ENCODE measurements at places on chromosomes 3 and 15.

DNA sequence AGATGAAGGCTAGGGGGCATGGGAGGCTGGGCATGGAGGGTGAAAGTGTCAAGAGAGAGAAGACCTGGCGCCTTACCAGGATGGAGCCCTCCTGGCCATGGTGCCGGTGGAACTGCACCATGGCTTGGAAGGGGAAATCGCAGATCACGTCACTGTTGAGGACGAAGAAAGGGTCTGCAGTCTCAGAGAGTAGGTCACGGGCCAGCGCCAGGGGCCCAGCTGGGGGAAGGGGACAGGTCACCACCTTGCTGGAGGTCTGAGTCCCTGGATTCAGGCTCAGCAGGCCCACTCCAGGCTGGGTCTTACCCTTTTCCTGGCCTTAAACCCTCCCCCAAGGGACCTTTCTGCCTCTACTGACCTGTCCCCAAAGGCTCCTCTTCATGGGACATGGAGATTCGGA lies 855 bp downstream of the GMPPB start:
- DNase-seq: no peak

DNA sequence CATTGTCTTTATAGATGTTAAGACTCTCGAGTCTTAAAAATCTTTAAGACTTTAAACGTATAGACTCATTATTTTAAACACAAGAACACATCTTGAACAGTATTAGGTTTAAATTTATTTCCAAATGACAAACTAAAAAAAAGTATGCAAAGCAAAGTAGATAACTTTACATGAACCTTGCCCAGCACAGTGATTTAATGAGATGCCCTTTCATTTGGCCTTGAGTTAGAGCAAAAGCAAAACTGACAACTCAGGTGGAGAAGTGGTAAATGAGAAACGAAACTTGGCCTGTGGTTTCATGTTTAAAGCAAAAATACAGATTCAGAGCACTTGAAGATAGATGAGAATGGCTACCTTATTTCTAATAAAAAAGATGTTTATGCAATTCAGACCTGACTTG lies 8.6 kb downstream of the GPR15 start:
- DNase-seq: no peak

DNA sequence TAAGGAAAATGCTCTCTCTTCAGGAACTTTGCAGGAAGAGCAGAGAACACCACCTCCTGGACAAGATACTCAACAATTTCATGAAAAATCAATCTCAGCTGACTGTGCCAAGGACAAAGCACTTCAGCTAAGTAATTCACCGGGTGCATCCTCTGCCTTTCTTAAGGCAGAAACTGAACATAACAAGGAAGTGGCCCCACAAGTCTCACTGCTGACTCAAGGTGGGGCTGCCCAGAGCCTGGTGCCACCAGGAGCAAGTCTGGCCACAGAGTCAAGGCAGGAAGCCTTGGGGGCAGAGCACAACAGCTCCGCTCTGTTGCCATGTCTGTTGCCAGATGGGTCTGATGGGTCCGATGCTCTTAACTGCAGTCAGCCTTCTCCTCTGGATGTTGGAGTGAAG lies 200.5 kb downstream of the AKAP13 start:
- no peak for DNase-seq

DNA sequence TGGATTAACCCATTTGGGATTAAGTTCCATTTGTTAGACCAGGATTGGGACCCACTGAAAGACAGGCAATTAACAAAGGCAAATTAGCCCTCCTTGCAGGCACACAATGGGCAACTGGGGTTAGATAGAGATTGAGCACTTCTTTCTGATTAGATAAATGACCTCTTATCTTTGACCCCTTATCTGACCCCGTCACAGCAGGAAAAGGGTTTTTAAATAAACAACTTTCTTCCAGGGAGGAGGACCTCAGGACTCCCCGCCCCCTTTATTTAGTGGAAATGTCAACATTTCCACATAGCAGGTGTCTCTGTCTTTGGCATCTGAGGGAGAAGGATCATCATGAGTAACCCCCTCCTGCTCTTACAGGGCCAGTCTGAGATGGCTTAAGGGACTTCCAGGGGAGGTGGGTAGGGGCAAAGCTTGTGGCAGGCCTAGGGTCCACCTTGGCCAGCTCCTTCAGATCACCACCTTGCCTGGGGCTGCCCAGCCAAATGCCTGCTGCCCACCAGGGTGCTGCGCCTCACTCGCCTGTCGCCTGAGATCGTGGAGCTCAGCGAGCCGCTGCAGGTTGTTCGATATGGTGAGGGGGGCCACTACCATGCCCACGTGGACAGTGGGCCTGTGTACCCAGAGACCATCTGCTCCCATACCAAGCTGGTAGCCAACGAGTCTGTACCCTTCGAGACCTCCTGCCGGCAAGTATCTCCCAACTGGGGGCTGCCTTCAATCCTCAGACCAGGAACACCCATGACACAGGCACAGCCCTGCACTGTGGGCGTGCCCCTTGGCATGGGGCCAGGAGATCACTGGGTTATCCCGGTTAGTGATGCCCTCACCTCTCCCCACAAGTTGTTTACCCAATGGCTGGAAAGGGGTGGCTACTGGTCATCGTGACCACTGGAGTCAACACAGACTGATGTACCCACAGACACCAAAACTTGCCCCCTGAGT lies 2.6 kb upstream of the WDR6 start:
- peak; percentile 21 for DNase-seq

DNA sequence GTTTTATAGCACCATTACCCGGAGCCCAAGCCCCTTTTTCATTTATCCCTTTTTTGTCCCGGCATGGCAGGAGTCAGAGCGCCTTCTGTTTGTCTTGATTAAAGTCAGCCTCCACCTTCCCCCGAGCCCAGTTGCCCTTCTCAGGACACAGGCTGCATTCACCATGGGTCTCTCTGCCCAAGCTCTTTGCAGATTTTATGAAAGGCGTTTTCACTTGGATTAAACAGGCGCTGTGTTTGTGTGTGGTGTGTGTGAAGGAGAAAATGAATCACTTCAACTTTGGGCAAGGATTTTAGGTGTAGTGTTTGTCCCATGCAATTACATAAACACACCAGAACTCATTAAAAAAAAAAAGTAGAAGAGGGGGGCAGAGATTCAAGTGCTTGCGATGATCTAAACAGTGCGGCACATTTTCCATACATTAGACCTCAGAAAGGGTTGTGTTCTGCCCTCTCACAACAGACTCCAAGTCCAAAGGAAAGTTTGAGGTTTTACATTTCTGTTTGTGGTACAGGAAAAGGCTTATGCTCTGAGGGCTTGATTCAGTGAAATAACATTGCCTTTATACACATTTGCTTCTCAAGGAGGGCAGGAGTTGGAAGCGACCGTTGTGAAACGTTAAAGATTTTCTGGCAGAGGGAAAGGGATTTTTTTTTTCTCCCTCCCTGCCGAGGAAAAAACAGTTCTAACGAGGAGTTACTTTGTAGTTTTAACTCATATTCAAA lies 14.5 kb upstream of the IL16 start:
- no peak for DNase-seq

- DNase-seq: no peak
Measured at GRCh38 chr3:10956531-10956930, 36.0 kb upstream of the SLC6A1 start.

GRCh38 chr3:133038089-133038730 lies at the start of gene TMEM108:
TSS of gene TMEM108 (plus strand) at chr3:133038391.
- peak; percentile 91 for DNase-seq

DNA sequence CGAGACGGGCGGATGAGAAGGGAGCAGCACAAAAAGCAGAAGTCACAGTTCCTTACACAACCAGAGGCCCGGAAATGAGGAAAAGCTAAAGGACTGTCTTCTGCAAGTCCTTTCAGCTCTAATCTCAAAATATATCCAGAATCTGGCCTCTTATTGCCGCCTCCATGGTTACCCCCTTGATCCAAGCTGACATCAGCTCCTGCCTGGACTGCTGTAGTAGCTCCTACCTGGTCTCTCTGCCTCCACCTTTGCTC lies 324.0 kb upstream of the ROPN1 start:
- DNase-seq: no peak

DNA sequence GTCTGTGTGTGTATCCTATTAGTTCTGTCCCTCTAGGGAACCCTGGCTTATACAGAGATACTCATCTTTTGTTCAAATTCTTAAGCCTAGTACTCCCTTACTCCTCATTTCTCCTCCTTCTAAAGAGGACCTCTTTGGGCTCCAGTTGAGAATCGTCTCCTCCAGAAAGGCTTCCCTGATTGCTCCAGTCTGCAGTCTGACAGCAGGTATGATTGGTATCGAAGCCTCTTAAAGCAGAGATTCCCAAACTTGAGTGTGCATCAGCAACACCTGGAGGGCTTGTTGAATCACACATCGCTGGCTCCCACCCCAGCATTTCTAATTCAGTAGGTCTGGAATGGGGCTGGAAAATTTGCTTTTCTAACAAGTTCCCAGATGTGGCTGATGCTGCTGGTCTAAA lies 60.9 kb upstream of the NMNAT3 start:
- DNase-seq: no peak

- no peak for DNase-seq
Measured at GRCh38 chr15:68419301-68420175, 12.4 kb downstream of the ITGA11 start.

All from DMS53 (cell line).